ENCODE measurements at places on chromosomes 12 and 14.

GRCh38 chr12:124653169-124653931 lies 85.9 kb upstream of the NCOR2 start:
- no peak for DNase-seq

GRCh38 chr12:121048442-121048841 lies 9.4 kb upstream of the OASL start:
- no peak for DNase-seq

DNA sequence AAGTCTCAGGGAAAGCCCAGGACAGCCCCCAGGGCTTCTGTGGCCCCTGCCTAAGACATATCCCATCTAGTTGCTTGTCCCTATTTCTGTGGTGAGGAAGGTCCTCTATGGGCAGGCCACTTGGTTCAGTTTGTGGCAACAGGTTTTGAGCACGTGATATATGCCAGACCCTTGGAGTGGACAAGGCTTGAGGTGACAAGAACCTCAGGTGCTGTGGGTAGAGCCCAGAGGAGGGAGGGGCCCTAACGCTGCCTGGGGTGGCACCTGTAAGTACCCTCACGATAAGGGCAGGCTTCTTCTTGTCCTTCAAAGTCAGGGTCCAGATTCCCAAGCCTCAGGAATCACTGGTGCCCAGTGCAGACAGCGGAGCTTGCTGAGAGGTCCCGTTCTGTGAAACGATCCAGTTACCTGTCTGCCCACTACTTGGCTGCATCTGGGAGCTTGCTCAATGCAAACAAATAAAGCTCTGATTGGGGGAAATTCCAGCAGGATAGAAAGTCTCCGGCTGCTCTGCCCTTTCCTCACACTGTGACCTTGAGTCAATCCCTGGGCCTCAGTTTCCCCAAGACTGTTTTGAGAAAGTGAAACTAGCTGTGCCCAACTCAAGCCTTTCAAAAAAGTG lies 47.7 kb upstream of the FAM181A start:
- DNase-seq = no peak

- no peak for DNase-seq
Observed at GRCh38 chr12:76588881-76589565, 29.5 kb upstream of the OSBPL8 start.

DNA sequence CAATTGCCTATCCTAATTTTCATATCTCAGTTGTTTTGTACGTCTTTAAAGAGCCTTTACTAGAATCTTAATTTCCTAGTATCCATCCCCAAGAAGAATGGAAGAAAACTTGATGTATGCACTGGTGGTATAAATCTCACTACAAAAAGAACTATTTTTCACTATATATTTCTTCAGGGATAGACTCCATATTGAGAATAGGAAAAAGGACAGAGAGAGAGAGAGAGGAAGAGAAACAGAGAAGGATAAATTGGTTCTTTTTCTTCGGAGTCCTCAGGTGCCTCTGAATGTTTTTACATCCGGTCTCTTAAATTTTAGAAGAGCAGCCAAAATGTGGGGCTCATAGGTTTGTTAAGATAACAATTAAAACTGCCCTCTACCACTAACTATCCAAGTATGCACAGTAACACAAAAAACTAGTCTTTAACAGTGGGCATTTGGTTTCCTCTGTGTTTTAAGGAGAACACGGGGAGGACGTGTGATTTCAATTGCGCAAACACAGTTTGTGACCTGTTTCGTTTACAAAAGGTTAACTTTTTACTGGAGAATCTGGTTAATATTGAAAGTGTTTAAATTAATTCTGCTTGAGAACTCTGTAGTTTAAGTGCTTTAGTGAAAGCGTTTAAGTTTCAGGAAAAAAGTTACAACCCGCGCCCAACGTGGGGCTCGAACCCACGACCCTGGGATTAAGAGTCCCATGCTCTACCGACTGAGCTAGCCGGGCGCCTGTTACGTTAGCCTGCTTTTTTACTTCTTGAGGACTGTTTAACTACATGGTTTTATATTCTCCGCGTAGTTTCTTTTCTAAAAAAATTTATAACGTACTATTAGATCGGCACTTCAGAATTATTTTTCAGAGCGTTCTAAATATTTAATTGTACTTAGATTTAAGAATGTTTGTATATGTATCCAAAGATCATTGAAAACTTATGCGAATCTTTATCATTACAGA lies 5.1 kb upstream of the PSMA3 start:
- DNase-seq = peak; percentile 71

- DNase-seq = no peak
Observed at GRCh38 chr14:89202413-89203190, 214.4 kb downstream of the FOXN3 start.

DNA sequence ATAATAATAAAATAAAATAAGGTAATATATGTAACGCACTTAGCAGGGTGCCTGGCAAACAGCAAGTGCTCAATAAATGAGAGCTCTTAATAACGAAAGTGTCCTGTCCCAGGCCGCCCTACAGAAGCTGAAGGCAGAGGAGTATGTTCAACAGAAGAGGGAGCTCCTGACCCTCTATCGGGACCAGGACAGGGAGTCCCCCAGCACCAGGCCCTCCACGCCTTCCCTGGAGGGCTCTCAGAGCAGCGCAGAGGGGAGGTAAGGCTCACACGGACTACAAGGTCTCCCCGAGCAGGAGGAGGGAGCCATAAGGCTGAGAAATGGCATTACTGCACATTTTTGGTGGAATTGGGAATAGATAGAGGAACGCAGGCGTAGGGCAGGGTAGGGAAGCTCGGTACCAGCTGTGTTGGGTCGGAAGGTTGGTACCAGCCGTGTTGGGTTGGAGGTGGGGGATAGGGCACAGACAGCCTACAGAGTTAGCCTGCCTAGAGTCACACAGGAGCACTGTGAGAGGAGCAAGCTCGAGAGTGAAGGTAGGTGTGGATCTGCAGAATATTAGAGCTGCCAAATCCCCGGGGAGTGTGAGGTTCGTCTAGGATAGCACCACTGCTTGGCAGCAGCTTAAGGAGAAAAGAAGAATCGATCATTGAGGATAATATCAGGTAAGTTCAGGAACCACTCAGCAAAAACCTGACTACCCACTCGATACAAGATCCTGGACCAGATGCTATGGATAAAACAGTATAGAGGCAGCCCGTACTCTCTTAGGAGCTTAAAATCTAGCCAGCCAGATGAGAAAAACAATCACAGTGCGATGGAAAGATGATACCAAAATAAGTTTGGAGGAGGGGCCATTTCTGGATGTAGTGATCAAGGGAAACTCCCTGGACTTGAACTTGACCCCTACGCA lies 15.3 kb downstream of the TNFRSF1A start:
- no peak for DNase-seq

DNA sequence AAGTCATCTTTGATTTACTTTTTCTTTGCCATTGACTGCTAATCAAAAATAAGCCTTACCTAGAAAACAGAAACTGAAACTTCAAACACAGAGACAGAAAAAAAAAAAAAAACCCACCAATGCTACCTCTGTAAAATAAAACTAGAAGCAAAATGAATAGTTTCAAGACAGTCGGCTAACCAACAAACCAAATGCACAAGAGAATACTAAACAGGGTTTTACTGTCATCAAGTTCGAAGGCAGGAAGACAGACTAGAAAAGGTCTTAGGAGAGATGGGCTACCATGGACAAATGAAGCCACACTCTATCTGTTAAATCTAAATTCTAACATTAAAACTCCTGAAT lies 59.5 kb downstream of the SEL1L start:
- DNase-seq = no peak

- DNase-seq = no peak
Observed at GRCh38 chr12:57902478-57902969, 38.8 kb upstream of the ATP23 start.

DNA sequence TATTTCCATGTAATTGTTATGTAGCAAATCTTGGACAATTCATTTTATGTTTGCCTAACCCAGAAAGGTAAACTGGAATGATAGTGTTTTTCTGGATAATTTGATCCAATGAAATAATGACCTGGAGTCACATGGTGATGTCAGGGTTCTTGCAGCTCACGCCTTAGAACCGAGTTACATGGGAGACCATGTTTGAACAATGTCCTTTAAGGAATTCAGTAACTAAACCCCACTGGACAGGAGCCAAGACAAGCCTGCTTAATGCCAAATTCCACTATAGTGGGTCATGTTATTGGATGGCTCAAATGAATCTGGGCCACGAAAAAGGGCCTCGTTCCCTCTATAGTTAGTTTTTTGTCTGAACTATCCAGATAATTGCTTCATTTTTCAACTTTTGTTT lies 255.8 kb upstream of the HMGA2 start:
- no peak for DNase-seq

DNA sequence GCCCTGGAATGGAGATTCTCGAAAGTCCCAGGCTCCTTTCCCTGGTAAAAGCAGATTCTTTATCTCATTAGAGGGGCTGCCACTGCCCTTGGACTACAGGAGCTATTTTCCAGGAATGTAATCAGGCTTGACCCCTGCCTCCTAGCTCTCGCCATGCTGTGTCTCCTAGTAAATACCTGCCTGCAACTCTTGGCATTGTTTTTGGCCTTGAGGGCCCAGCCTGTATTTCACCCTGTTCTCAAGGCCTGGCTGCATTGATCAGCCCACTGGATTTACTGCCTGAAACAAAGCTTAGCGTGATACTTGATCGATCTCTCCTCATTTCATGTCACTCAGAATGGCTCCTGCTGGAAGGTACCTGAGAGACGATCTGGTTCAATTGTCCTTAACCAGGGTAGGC lies 273.7 kb downstream of the CACNA1C start:
- no peak for DNase-seq

DNA sequence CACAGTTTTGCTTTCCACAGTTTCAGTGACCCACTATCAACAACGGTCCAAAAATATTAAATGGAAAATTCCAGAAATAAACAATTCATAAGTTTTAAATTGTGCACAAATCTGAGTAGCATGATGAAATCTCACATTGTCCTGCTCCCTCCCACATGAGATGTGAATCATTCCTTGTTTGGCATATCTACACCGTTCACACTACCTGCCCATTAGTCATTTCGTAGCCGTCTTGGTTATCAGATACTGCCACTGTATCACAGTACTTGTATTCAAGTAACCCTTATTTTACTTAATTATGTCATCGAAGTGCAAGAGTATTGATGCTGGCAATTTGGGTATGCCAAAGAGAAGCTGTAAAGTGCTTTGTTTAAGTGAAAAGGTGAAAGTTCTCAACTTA lies 145.3 kb downstream of the SLC5A8 start:
- no peak for DNase-seq

DNA sequence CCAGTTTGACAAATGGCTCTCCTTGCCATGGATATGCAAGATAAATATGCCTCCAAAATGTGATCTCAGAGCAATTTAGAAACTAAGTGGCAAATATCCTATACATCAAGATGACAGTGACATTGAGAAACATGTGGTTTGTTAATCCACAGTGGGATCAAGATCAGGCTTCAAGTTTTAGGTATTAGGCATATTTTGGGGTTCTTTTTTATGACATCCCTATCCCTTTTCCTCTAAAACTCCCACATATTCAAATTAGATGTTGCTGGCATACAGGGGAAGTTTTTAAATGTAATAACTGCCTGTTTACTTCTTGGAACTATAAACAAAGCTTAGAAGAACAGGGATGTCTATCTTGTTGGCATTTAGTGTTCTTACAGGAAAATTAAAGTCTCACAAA lies 179.4 kb downstream of the CRADD start:
- DNase-seq = no peak

- no peak for DNase-seq
Observed at GRCh38 chr12:86331012-86331411, 74.8 kb upstream of the MGAT4C start.

DNA sequence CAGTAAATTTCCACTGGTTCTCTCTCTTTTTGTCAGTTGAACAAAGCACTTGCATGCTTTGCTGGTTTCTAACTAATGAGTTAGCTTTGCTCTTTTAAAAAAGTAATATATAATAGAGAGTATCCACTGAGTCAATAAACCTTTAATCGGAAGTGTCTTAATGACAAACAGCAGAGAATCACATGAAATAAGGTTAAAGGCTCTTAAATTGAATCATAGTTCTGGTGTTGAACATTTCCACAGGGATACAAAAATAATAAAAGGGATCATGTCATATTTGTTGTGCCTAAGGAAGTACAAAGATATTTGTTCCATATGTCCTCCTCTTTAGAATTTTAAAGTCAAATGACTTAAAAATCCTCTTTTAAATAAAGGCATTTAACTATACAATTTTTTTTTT lies 362.6 kb downstream of the LRIG3 start:
- no peak for DNase-seq

- DNase-seq = no peak
Observed at GRCh38 chr14:87160989-87161388, 832.0 kb downstream of the GALC start.

DNA sequence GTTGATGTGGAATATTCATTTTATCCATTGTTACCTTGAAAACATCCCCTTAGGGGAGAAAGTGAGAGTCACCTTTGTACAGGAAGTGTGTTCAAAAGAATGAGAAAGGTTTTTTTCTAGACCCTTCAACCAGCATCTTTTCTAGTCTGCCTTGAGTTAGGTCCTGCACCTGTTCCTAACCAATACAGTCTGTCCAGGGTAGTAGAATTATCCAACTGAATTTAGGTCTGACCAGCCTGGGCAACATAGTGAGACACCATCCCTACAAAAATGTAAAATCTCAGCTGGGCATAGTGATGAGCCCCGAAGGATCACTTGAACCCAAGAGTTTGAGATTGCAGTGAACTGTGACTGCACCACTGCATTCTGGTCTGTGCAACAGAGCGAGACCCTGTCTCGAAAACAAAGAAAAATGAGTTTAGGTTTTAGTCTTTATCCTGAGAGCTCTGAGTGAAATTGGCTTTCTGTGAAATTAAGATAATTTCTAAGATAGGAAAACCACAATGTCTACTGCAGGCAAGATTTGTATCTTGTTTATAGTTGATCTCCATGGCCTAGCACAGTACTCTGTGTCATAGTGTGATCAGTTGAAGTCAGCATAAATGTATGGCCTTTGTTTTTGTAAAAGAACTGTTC lies 25.2 kb downstream of the ARHGAP5 start:
- DNase-seq = no peak

GRCh38 chr12:52358575-52359350 lies 8.5 kb downstream of the KRT85 start:
- DNase-seq = no peak

DNA sequence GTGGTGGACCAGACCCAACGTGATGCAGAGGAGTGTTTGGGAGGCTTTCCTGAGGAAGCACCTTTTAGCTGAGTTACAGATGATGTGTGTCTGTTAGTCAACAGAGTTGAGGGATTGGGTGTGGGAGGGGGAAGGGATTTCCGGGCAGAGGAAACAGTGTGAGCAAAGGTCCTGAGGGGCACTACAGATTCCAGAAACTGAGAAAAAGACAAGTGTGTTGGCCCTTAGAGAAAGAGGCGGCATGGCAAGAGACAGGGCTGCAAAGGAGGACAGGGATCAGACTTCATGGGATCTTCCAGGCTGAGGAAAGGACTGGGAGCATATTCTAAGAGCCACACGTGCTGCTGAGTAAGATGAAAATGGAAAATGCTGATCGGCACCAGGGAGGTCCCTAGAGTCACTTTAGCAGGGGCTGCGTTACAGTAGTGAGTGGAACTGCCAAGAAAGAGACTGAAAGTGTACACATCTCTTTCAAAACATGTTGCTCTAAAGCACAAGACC lies 9.4 kb upstream of the RPS6KL1 start:
- no peak for DNase-seq

DNA sequence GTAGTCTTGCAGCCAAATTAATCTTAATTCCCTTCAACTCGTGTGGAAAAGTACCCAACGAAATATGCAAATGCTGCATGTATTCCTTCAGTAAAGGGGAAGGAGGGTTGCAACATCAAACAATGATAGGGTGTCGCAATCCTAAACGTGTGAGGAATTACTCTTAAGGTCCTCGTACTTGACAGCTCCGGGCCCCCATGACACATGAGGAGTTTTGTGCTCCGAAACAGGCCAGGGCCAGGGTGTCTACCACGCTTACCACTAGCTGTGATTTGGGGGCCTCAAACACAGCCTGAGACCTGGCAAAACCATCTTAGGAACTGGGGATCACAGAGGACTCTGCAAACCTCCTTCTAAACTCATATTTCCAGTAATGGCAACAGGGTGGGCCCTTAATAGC lies 20.4 kb downstream of the FOS start:
- DNase-seq = no peak
